Tongue (tissue), 3 donors: ENCODE measurements at places on chromosomes 16 and 17.

GRCh38 chr16:80910434-80910833, 96.3 kb downstream of the CMC2 start:
- no peak for DNase-seq

DNA sequence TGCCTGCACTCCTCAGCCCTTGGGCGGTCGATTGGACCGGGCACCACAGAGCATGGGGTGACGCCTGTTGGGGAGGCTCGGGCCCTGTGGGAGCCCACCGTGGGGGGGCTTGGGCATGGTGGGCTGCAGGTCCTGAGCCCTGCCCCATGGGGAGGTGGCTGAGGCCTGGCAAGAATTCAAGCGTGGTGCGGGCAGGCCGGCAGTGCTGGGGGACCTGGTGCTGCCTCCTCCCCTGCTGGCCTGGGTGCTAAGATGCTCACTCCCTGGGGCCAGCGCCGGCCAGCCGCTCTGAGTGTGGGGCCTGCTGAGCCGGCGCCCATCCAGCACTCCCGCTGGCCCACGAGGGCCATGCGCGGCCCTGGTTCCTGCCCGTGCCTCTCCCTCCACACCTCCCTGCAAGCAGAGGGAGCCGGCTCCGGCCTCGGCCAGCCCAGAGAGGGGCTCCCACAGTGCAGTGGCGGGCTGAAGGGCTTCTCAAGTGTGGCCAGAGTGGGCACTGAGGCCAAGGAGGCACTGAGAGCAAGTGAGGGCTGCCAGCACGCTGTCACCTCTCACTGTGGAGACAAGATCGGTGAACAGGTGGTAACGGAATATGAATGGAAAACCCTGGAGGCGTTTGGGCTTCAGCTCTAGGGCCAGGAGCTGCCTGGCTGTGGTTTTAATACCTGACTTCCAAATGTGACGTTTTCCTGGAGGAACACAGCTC, 28.5 kb downstream of the ST6GALNAC1 start:
- DNase-seq = no peak

- no peak for DNase-seq
These were observed 125.4 kb downstream of the SEC14L1 start for GRCh38 chr17:77266213-77266612.

- DNase-seq = no peak
These were observed 351.3 kb downstream of the SOX9 start for GRCh38 chr17:72472106-72472505.
